Hematopoietic multipotent progenitor cell treated with erythropoietin and hydrocortisone succinate and interleukin-3 and kit ligand, for 15 days (in vitro differentiated cells): ENCODE measurements at places on chromosomes 6 and 20.
A peak's percentile ranks its signal among the peaks of the same experiment; 100 is the strongest.

GRCh38 chr6:154984146-154984545, 11.0 kb upstream of the TIAM2 start:
- no peak for DNase-seq

DNA sequence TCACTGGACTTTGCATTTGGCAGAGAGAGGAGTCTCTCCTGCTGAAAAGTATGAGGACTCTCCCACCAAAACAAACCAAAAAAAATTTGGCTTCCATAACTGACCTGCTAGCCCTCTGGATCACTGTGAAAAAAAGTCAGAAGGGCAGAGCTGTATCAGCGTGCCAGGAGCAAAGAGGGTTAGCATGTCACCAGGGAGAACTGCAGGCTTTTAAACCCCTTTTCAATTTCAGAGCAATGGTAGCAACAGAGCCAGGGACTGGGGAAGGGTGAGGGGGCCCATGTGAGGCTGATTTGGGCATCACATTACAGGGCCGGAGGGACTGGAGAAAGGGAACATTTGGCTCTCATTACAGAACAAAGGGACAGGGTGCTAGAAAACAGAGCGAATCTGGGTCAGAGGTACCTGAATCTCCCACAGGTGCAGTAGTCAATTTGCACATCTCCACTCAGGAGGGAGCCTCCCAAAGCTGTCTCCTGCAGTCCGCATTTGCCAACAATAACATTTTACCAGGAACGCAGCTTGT, 185.7 kb upstream of the EYA4 start:
- DNase-seq = no peak

DNA sequence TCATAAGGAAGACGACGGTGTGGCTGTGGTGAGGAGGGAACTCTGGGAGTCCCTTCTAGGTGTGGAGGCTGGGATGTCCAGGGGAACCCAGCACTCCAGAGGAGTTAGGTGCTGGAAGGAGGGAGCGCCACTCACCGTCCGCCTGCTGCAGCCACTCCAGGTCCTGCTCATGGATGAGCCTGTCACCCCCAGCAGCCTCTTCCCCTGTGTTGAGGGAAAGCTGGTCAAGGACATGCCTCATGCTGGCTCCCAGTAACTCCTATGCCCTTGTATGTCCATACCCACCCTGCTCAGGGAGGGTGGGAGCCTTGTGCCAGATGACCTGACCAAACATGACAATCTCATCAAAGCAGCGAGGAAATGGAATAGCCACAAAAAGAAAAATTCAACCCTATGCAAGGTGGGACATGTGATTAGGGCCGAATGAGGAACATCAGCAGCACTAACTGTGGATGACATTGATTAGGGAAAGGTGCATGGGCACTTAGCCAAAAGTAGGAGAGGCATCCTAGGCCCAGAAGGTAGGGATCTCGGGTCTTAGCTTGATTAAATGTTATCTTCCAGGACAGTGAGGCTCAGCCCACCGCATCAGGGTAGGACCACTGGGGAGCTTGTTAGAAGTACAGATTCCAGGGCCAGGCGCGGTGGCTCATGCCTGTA, 3.0 kb downstream of the DNPH1 start:
- peak; percentile 17 for DNase-seq

- DNase-seq = no peak
Observed at GRCh38 chr6:112036088-112036637, 17.7 kb upstream of the CCN6 start.

DNA sequence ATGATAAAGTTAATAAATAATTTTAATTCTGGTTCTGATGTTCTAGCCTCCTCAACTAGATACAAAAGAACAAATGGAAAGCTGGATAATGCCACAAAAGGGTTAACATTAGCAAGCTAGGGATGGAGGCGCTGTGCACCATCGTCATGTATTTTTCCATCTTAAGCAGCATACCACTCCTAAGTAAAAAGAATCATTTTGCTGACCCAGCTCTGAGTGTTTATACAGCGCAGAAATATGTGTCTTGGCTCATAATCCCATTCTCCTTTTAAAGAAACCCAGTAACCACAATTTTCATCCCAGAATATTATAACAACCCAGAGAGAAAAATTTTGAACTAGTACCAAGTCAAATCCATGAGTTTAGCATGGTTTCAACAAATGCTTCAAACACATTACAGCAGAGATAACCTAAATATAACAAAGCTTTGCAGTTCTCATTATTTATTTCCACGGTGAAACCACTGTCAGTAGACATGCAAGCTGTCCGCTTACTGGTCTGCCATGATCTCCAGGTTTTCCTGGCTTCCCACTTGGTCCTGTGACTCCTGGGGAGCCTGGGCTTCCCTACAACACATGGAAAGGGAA, 111.1 kb downstream of the COL12A1 start:
- no peak for DNase-seq
